ENCODE measurements at places on chromosomes 4 and X. TPM values are rescaled to one million over a fixed set of nuclear protein-coding genes. Genes with fewer than 3 reads are reported as not detected.

The SMIM14 gene
- total RNA-seq: 7.2 TPM

The PTCHD1 gene
- not detected for total RNA-seq

The ARHGAP24 gene
- total RNA-seq: not detected

- no peak for DNase-seq
- H3K4me1 ChIP-seq: peaks cover 4% of the 10 kb centered on the region
- H3K27ac ChIP-seq: no peak overlapping the region
- H3K27me3 ChIP-seq: peaks cover 30% of the 10 kb centered on the region
Measured at GRCh38 chr4:16900325-16900724, 1.9 kb upstream of the LDB2 start.

GRCh38 chr4:125316791-125317524, 2.2 kb downstream of the FAT4 start:
- DNase-seq: peak; percentile 30
- H3K4me3 ChIP-seq: peak overlapping the region; percentile 25
- peaks cover 44% of the 10 kb centered on the region for H3K27me3 ChIP-seq
- H3K4me1 ChIP-seq: peaks cover 18% of the 10 kb centered on the region
- no peaks in the 10 kb centered on the region for H3K36me3 ChIP-seq

DNA sequence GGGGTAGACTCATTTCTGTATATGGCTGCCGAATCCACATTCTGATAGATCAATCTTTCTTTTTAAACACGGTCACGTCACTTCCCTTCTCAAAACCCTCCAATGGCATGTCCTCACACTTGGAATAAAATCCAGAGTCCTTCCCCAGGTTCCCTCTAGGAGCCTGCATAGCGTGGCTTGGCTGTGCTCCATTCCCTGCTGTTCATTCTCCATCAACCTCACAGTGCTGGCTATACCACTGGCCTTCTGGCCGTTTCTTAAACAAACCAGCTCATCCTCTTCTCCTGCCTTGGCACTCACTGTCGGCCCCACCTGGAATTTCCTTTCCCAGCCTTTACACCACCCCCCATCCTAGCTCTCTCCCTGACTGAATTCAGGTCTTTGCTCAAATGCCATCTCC, 77.1 kb downstream of the RBM47 start:
- H3K36me3 ChIP-seq: no peaks in the 10 kb centered on the region
- no peak for DNase-seq
- H3K27me3 ChIP-seq: no peaks in the 10 kb centered on the region
- H3K4me1 ChIP-seq: peaks cover 22% of the 10 kb centered on the region
- H3K4me3 ChIP-seq: no peak overlapping the region

- H3K4me3 ChIP-seq: no peak overlapping the region
- no peak overlapping the region for H3K27ac ChIP-seq
- no peak for DNase-seq
- no peaks in the 10 kb centered on the region for H3K27me3 ChIP-seq
Measured at GRCh38 chrX:99603091-99603814, 806.8 kb downstream of the PCDH19 start.

GRCh38 chr4:42638993-42639392, 17.9 kb downstream of the ATP8A1 start:
- no peaks in the 10 kb centered on the region for H3K27me3 ChIP-seq
- peak overlapping the region; percentile 7 for H3K27ac ChIP-seq
- H3K36me3 ChIP-seq: peaks cover 5% of the 10 kb centered on the region
- no peak for DNase-seq
- peak overlapping the region; percentile 33 for H3K4me3 ChIP-seq

DNA sequence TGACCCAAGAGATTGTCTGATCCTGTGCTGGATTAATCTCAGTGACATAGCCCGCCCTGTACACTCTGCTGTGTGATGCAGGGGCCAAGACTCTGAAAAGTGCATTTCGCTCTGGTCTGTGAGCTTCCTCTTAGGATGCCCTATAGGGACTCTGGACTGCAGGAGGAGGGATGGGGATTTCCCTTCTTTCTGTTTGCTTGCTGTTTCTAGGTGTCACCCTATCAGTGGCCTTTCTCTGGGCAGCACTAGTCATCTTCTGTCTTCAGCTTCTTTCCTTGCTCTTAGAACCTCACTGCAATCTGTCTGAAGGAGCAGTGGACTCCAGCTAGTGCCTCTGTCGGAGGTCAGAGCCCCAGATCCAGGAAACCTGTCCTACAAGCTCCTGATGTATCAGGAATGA, 34.5 kb upstream of the SCRG1 start:
- H3K4me1 ChIP-seq: peaks cover 5% of the 10 kb centered on the region
- peaks cover 9% of the 10 kb centered on the region for H3K27me3 ChIP-seq

- peaks cover 19% of the 10 kb centered on the region for H3K4me1 ChIP-seq
- peak; percentile 33 for DNase-seq
- H3K36me3 ChIP-seq: peaks cover 24% of the 10 kb centered on the region
- H3K27me3 ChIP-seq: no peaks in the 10 kb centered on the region
- H3K27ac ChIP-seq: peak overlapping the region; percentile 93
- H3K4me3 ChIP-seq: peak overlapping the region; percentile 59
Measured at GRCh38 chr4:110165382-110166286, 32.8 kb downstream of the ELOVL6 start.

- no peak overlapping the region for H3K27ac ChIP-seq
- no peak overlapping the region for H3K4me3 ChIP-seq
- H3K4me1 ChIP-seq: peaks cover 3% of the 10 kb centered on the region
- peak; percentile 73 for DNase-seq
- no peaks in the 10 kb centered on the region for H3K27me3 ChIP-seq
Measured at GRCh38 chr4:183471946-183472708, 27.7 kb downstream of the CDKN2AIP start.

- no peaks in the 10 kb centered on the region for H3K36me3 ChIP-seq
- no peaks in the 10 kb centered on the region for H3K4me1 ChIP-seq
- H3K4me3 ChIP-seq: no peak overlapping the region
- peaks cover 2% of the 10 kb centered on the region for H3K27me3 ChIP-seq
- no peak for DNase-seq
- H3K27ac ChIP-seq: no peak overlapping the region
Measured at GRCh38 chr4:26252349-26253025, 68.3 kb upstream of the RBPJ start.

- no peak overlapping the region for H3K4me3 ChIP-seq
- H3K4me1 ChIP-seq: no peaks in the 10 kb centered on the region
- DNase-seq: no peak
- H3K27me3 ChIP-seq: no peaks in the 10 kb centered on the region
- no peak overlapping the region for H3K27ac ChIP-seq
- no peaks in the 10 kb centered on the region for H3K36me3 ChIP-seq
Measured at GRCh38 chr4:19659101-19659500, 592.6 kb upstream of the SLIT2 start.

GRCh38 chr4:48756689-48757220, 23.3 kb downstream of the FRYL start:
- no peaks in the 10 kb centered on the region for H3K27me3 ChIP-seq
- no peak overlapping the region for H3K4me3 ChIP-seq
- H3K36me3 ChIP-seq: peaks cover 39% of the 10 kb centered on the region
- DNase-seq: no peak
- peaks cover 13% of the 10 kb centered on the region for H3K4me1 ChIP-seq

- no peak overlapping the region for H3K27ac ChIP-seq
- H3K27me3 ChIP-seq: no peaks in the 10 kb centered on the region
- no peak for DNase-seq
- H3K36me3 ChIP-seq: no peaks in the 10 kb centered on the region
- no peak overlapping the region for H3K4me3 ChIP-seq
- no peaks in the 10 kb centered on the region for H3K4me1 ChIP-seq
Measured at GRCh38 chr4:110850461-110851442, 227.9 kb upstream of the PITX2 start.

DNA sequence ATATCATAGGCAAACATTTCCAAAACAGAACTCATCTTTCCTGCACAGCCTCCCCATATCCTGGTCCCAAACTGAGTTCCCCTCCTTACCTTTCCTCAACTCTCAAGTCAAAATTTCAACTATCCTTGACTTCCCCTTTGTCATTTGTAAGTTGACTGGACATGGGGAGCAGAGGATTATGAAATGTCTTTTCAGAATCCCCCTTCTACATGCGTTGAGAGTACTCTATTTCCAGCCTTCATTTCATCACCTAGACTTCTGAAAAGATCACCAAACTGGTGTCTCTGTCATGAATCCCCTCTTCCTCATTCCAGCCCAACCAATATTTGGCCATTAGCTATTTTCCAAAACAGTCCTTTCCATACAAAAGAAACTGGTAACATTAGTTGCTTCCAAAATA, 95.2 kb downstream of the SYNPO2 start:
- no peak for DNase-seq
- no peaks in the 10 kb centered on the region for H3K36me3 ChIP-seq
- no peak overlapping the region for H3K27ac ChIP-seq
- H3K27me3 ChIP-seq: peaks cover 17% of the 10 kb centered on the region
- H3K4me3 ChIP-seq: no peak overlapping the region

DNA sequence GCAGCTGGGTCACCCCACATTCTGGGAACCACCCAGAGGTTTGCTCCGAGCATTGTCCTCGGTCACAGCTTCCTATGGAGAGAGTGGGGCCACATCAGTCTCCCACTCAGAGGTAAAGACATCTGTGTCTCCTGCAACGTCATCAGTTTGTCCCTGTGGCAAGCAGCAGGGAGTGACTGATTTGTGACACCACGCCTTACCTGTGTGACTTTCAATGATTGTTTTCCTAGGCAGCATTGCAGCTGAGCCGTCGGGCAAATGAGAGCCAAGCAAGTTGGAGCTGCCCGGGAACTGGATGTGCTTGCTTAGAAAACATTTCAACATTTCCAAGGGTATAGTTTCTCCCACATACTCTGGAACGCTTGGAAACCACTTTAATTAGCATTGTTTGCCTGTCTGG, 29.7 kb upstream of the HELT start:
- H3K27me3 ChIP-seq: peaks cover 2% of the 10 kb centered on the region
- H3K36me3 ChIP-seq: no peaks in the 10 kb centered on the region

DNA sequence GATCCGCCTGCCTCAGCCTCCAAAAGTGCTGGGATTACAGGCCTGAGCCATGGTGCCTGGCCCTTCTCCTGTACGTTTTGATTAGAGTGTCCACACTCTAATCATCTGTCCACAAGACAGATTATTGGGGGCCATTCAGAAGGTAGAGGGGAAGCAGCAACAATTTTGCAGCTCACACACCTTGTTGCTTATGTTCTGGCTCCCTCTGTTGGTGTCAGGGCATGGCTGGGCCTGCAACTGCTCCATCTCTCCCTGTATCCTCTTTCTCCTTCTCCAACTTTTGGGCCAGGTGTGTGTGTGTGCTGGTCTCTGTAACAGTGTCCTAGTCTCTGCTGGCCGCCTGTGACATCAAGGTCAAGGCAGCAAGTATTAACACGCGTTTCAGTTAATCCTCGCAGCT, 125.5 kb upstream of the MBNL3 start:
- no peak overlapping the region for H3K27ac ChIP-seq
- H3K4me3 ChIP-seq: no peak overlapping the region
- no peak for DNase-seq

- H3K36me3 ChIP-seq: peaks cover 5% of the 10 kb centered on the region
- no peak overlapping the region for H3K27ac ChIP-seq
- H3K27me3 ChIP-seq: no peaks in the 10 kb centered on the region
- peaks cover 26% of the 10 kb centered on the region for H3K4me1 ChIP-seq
- DNase-seq: no peak
Measured at GRCh38 chr4:140135529-140136088, 18.4 kb downstream of the MAML3 start.

GRCh38 chr4:142354794-142355420, 491.2 kb downstream of the INPP4B start:
- H3K4me3 ChIP-seq: peak overlapping the region; percentile 45
- no peak for DNase-seq
- H3K27ac ChIP-seq: peak overlapping the region; percentile 83
- H3K27me3 ChIP-seq: no peaks in the 10 kb centered on the region
- peaks cover 59% of the 10 kb centered on the region for H3K4me1 ChIP-seq

GRCh38 chr4:3269991-3270611, 21.1 kb downstream of the MSANTD1 start:
- H3K27ac ChIP-seq: no peak overlapping the region
- no peaks in the 10 kb centered on the region for H3K4me1 ChIP-seq
- DNase-seq: no peak
- H3K36me3 ChIP-seq: no peaks in the 10 kb centered on the region

Measured in activated naive CD8-positive, alpha-beta T cell treated with anti-CD3 and anti-CD28 coated beads, Interleukin-2, amount 10 ng/mL, durations not matched to agents 7 days and 5 days (primary cell).